ENCODE measurements at places on chromosomes 1 and 21. TPM values are rescaled to one million over a fixed set of nuclear protein-coding genes. Genes with fewer than 3 reads are reported as not detected.

VANGL2 gene
- 33.2 TPM for polyA plus RNA-seq

MCOLN3 gene
- polyA plus RNA-seq, result 22.7 TPM

S100A1 gene
- 29.1 TPM for polyA plus RNA-seq

OR2L2 gene
- polyA plus RNA-seq, result 0.06 TPM

TRAF5 gene
- polyA plus RNA-seq, result 22.5 TPM

All from renal pelvis (tissue), 12 donors.